ENCODE measurements at places on chromosomes 4 and X.
A peak's percentile ranks its signal among the peaks of the same experiment; 100 is the strongest.

GRCh38 chrX:2867206-2867605, 38.5 kb downstream of the GYG2 start:
- no peaks in the 10 kb centered on the region for H3K27me3 ChIP-seq
- DNase-seq: no peak
- no peak overlapping the region for H3K27ac ChIP-seq

GRCh38 chr4:136526517-136526916, 1005.8 kb downstream of the PCDH18 start:
- H3K4me3 ChIP-seq: no peak overlapping the region
- no peak overlapping the region for H3K27ac ChIP-seq
- no peaks in the 10 kb centered on the region for H3K4me1 ChIP-seq
- H3K36me3 ChIP-seq: no peaks in the 10 kb centered on the region
- peak; percentile 13 for DNase-seq

- no peak for DNase-seq
- no peaks in the 10 kb centered on the region for H3K36me3 ChIP-seq
- no peak overlapping the region for H3K4me3 ChIP-seq
- H3K27me3 ChIP-seq: no peaks in the 10 kb centered on the region
- no peaks in the 10 kb centered on the region for H3K4me1 ChIP-seq
Measured at GRCh38 chr4:70880739-70881138, 21.4 kb upstream of the MOB1B start.

DNA sequence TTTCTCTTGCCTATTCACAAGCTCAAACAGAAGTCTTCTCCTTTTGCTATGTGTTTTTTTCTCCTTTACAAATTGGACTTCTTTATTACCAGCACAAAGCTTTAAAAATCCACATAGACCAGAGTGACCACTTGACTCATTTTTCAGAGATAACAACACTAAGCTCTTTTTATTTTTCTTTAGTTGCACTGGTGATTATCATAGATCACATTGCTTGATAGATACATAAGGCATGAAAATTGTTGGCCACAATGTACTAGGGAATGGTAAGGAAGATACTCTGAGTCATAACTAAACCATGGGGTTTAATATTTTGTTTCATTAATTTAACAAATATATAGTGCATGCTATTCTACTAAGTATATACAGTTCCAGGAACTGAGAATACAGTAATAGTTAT, 159.0 kb downstream of the GASK1B start:
- no peak overlapping the region for H3K27ac ChIP-seq
- no peaks in the 10 kb centered on the region for H3K27me3 ChIP-seq
- peak; percentile 91 for DNase-seq
- H3K4me1 ChIP-seq: peaks cover 4% of the 10 kb centered on the region
- no peaks in the 10 kb centered on the region for H3K36me3 ChIP-seq

- no peaks in the 10 kb centered on the region for H3K36me3 ChIP-seq
- DNase-seq: peak; percentile 80
- H3K27me3 ChIP-seq: no peaks in the 10 kb centered on the region
- H3K4me3 ChIP-seq: no peak overlapping the region
- no peak overlapping the region for H3K27ac ChIP-seq
Measured at GRCh38 chr4:10715696-10716095, 31.1 kb upstream of the CLNK start.

GRCh38 chr4:76011018-76011670, 3.8 kb upstream of the CXCL9 start:
- no peak overlapping the region for H3K4me3 ChIP-seq
- no peaks in the 10 kb centered on the region for H3K36me3 ChIP-seq
- H3K4me1 ChIP-seq: peaks cover 6% of the 10 kb centered on the region
- DNase-seq: no peak

DNA sequence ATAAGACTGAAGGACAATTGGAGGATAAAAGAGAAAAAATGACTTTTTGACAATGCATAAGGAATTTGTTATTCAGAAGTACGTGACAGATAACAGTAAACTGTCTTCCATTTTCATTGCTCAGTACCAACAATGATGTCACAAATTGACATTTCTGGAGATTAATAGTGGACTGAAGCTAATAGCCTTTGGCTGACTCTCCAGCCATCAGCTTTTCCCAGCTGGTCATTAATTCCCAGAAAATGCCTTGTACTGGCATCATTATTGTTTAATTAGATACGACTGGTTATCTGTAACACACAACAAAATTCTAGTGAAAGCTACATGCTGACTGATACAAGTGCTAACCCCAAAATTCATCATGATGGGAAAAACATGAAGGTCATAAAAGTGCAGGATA, 147.9 kb upstream of the FGF13 start:
- H3K4me1 ChIP-seq: no peaks in the 10 kb centered on the region
- H3K27ac ChIP-seq: no peak overlapping the region
- no peaks in the 10 kb centered on the region for H3K27me3 ChIP-seq
- no peak overlapping the region for H3K4me3 ChIP-seq
- DNase-seq: peak; percentile 0
- H3K36me3 ChIP-seq: no peaks in the 10 kb centered on the region

GRCh38 chrX:16897445-16897844, 27.3 kb upstream of the RBBP7 start:
- H3K27me3 ChIP-seq: no peaks in the 10 kb centered on the region
- H3K4me1 ChIP-seq: no peaks in the 10 kb centered on the region
- no peak overlapping the region for H3K27ac ChIP-seq
- no peaks in the 10 kb centered on the region for H3K36me3 ChIP-seq
- H3K4me3 ChIP-seq: no peak overlapping the region
- no peak for DNase-seq

DNA sequence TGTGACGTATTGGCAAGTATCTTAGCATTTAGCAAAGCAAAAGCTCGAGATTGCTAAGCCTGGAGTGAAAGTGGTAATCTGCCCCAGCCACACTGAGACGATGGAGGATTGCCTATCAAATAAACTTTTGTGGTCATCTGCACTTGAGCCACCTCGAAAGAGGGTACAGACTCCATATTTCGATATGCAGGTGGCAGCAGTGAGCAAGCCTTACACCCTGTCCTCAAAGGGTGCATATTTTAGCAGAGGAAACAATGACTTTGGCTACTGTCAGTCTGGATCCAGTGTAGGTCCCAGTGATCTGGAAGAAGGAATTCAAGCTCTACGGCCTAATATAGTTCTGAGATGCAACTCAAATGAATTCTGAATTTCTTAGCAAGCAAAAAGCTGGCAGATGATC, 153.9 kb downstream of the ATG4A start:
- no peaks in the 10 kb centered on the region for H3K27me3 ChIP-seq
- no peaks in the 10 kb centered on the region for H3K4me1 ChIP-seq
- DNase-seq: no peak
- H3K36me3 ChIP-seq: no peaks in the 10 kb centered on the region

GRCh38 chrX:144293229-144293628, 409.4 kb downstream of the UBE2NL start:
- no peak overlapping the region for H3K27ac ChIP-seq
- H3K4me1 ChIP-seq: no peaks in the 10 kb centered on the region
- no peaks in the 10 kb centered on the region for H3K27me3 ChIP-seq
- H3K4me3 ChIP-seq: no peak overlapping the region
- no peaks in the 10 kb centered on the region for H3K36me3 ChIP-seq

DNA sequence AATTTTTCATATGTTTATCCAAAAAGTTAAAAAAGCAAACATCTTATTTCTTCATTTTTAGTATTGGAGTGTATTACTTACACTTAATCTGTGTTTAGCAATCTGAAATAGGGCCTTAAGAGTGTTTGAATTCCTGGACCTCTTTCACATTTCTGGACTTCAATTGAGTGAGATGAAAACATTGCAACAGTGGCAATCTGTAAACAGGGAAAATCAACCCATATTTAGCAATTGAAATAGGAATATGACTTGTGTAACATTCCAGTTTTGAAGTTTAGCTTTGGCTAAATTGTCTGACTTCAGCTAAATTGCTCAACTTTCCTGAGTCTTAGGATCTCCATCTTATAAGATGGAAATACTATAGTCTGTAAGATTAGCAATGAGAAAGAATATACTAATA, 34.6 kb upstream of the FHL1 start:
- H3K36me3 ChIP-seq: no peaks in the 10 kb centered on the region
- H3K27me3 ChIP-seq: no peaks in the 10 kb centered on the region
- no peak overlapping the region for H3K27ac ChIP-seq
- peak; percentile 53 for DNase-seq
- no peaks in the 10 kb centered on the region for H3K4me1 ChIP-seq
- no peak overlapping the region for H3K4me3 ChIP-seq

DNA sequence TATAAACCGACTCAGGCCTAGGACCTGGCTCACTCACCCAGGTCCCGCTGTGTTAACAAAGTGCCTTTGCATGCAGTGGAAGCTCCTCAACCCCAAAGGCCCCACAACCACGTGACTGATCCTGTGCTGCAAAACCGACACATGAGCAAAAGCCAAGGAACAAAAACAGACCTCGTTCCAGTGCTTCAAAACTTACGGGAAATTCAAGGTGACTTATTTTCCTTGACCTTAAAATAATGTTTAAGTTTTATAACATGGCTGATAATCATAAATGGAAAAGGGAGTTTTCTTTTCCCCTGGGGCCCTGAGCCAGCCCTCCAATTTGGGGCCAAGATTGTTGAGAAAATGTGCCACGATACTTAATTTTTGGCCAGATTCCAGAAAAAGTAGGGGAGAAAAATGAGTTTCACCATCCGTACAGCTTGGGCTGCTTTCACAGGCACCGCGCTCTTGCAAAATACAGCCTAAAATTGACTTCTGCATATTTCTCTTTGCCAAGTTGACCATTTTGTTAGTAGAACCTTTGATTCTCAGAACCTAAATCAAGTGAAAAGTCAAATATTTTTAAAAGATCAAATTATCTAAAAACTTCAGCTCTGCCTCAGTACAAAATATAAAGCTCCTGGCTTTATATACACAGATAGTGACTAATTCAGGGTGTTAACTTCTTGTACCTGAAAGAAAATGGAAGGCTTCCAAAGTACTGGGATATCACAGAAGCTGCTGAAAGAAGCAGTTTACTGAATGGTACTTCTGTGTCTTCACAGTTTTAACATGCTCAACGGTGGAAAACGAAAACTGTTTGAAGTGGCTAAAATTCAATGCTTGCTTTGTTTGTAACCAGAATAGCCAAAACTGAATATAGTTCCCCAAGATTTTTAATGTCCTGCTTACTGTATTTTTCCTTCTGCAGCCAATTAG, 93.8 kb downstream of the APBB2 start:
- peaks cover 5% of the 10 kb centered on the region for H3K4me1 ChIP-seq
- H3K27ac ChIP-seq: no peak overlapping the region
- no peaks in the 10 kb centered on the region for H3K36me3 ChIP-seq
- peak; percentile 65 for DNase-seq
- H3K27me3 ChIP-seq: no peaks in the 10 kb centered on the region

GRCh38 chrX:153494541-153495361, at the start of gene BGN:
Gene BGN (plus strand): TSS chrX:153494980. CDS start chrX:153504632, 9,652 bp downstream.
- H3K27ac ChIP-seq: no peak within 1 kb of the TSS
- peak within 1 kb of the TSS; percentile 61 for H3K4me3 ChIP-seq
- peaks cover 3% of the 10 kb centered on the region for H3K4me1 ChIP-seq
- DNase-seq: peak; percentile 78
- no peaks in the 10 kb centered on the region for H3K27me3 ChIP-seq
- no peaks in the 10 kb centered on the region for H3K36me3 ChIP-seq

DNA sequence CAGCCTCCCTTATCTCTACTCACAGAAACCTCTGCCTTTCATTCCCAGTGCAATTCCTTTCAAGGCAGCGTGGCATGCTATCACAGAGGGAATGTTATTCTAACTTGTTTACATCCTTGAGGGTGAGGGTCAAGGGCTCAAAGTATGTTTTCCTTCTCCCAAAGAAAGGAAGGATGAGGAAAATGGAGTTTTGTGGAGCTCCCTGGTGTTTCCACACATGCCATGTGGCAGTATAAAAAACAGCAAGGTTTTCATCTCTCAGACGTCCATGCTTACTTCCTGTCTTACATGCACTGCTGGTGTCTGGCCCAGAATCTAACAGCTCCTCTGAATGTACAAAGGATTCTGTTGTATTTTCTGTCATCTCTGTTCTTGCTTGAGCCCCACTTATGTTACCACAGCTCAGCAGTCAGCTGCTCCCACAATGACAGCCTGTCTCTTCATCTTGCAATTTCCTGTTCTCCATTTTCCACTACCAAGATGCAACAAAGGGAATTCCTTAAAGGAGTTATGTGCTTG, 128.0 kb downstream of the SNCA start:
- no peak overlapping the region for H3K27ac ChIP-seq
- H3K27me3 ChIP-seq: no peaks in the 10 kb centered on the region
- no peaks in the 10 kb centered on the region for H3K4me1 ChIP-seq
- H3K4me3 ChIP-seq: no peak overlapping the region
- peak; percentile 66 for DNase-seq

DNA sequence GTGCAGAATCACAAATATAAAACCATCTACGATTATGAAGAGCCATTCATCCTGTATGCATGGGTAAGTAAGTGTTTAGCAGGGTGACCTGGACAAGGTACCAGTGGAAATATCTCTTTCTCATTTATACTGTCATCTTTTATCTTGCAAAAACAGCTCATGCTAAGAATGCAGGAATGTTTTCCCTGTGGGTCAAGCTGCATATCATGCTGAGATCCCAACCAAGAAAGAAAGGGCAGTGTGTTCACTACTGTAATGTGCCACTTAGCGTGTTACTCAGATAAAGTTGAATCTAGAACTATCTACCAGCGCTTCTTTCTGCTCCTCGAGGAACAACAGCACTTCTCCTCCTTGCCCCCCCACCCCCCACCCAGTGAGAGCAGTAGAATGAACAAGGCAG, 212.7 kb upstream of the TBL1X start:
- no peak for DNase-seq
- no peak overlapping the region for H3K4me3 ChIP-seq
- H3K27ac ChIP-seq: no peak overlapping the region
- no peaks in the 10 kb centered on the region for H3K36me3 ChIP-seq

- H3K27me3 ChIP-seq: no peaks in the 10 kb centered on the region
- no peak overlapping the region for H3K4me3 ChIP-seq
- DNase-seq: no peak
- no peaks in the 10 kb centered on the region for H3K4me1 ChIP-seq
- H3K27ac ChIP-seq: no peak overlapping the region
Measured at GRCh38 chr4:111806331-111806730, 338.9 kb upstream of the FAM241A start.

GRCh38 chrX:17185431-17185830, 189.6 kb upstream of the NHS start:
- no peak overlapping the region for H3K27ac ChIP-seq
- H3K36me3 ChIP-seq: no peaks in the 10 kb centered on the region
- DNase-seq: peak; percentile 27
- no peaks in the 10 kb centered on the region for H3K27me3 ChIP-seq
- no peaks in the 10 kb centered on the region for H3K4me1 ChIP-seq

GRCh38 chr4:141768954-141769353, 132.6 kb downstream of the IL15 start:
- no peaks in the 10 kb centered on the region for H3K36me3 ChIP-seq
- peaks cover 5% of the 10 kb centered on the region for H3K4me1 ChIP-seq
- H3K27me3 ChIP-seq: no peaks in the 10 kb centered on the region

DNA sequence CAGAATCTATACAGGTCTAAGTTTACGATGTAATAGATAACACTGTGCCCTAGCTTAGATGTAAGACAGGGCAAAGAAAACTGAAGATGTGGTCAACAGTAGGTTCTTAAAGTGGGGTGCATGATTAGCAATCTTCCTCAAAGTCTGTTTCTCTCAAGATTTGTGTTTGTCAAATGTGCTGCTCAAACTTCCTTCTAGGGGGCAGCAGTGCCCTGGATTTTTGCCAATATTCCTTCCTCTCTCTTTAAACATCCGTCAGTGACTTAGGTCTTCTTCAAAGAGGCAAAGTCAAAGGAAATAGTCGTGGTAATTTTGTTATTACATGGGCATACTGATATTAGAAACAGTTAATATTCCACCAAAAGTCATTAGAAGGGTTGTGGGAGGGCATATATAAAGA, 4.2 kb upstream of the PDHA2 start:
- H3K36me3 ChIP-seq: no peaks in the 10 kb centered on the region
- H3K4me1 ChIP-seq: no peaks in the 10 kb centered on the region
- H3K27ac ChIP-seq: no peak overlapping the region
- no peak overlapping the region for H3K4me3 ChIP-seq
- no peaks in the 10 kb centered on the region for H3K27me3 ChIP-seq

Measured in fibroblast of lung (primary cell).